Uterine smooth muscle cell (primary cell): ENCODE measurements at places on chromosomes 7 and 10. TPM values are rescaled to one million over a fixed set of nuclear protein-coding genes. Genes with fewer than 3 reads are reported as not detected.

Gene APBB1IP
- total RNA-seq = 0.11 and 0.37 TPM in 2 replicates

Gene CPA2
- not detected in 2 replicates for total RNA-seq

Gene GJD4
- total RNA-seq = 0.12 TPM in 1 of 2 replicates, not detected in the other

Gene CDH23
- total RNA-seq = under 0.01 and 0.12 TPM in 2 replicates

Gene CPED1
- total RNA-seq = 117 and 158 TPM in 2 replicates

Gene DENND2A
- 14.9 and 22.5 TPM in 2 replicates for total RNA-seq

Gene LRGUK
- total RNA-seq = 0.12 and 0.22 TPM in 2 replicates

Gene CDHR1
- total RNA-seq = 0.12 TPM in 1 of 2 replicates, not detected in the other

Gene GIMAP2
- 0.44 and 2.9 TPM in 2 replicates for total RNA-seq
